ENCODE measurements at places on chromosomes 2 and 18.

- DNase-seq, result no peak
These were observed 161.6 kb downstream of the FBXO15 start for GRCh38 chr18:73985855-73986625.

DNA sequence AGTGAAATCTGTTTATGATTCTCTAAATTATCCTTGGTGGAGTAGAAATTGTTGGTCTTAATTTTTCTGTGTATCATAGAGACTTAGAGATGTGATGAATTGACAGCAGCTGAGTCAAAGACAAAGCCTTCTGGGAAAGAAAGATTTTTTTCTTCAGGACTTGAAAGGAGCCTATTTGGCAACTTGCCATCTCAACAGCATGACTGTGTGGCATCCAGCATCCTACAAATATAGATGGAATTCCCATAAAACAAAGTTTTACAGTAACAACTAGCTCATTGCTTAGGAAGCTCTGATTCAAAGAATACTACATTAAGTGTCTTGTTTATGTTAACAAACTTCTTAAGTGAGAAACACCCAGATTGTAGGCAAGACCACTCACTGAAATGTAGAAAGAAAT, 79.2 kb upstream of the SETBP1 start:
- no peak for DNase-seq

DNA sequence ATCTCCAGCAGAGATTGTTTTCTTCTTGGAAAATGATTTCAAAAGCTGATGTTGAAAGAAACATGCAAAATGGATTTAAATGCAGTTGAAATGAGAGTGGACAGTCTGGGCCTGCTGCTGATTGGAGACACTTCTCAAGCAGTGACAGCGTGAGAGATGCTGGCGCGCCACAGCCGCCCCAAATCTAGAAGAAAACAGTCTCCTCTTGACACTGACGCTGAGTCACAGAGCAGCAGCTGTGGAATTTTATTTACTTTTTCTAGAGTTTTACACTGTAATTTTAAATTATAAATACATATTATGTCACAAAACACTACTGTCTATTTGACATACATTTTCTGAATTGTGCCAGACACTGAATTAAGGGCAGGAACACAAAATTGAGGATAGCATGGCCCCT, 121.8 kb upstream of the TMEM200C start:
- no peak for DNase-seq

GRCh38 chr2:128322715-128323554, 4.3 kb upstream of the HS6ST1 start:
- no peak for DNase-seq

DNA sequence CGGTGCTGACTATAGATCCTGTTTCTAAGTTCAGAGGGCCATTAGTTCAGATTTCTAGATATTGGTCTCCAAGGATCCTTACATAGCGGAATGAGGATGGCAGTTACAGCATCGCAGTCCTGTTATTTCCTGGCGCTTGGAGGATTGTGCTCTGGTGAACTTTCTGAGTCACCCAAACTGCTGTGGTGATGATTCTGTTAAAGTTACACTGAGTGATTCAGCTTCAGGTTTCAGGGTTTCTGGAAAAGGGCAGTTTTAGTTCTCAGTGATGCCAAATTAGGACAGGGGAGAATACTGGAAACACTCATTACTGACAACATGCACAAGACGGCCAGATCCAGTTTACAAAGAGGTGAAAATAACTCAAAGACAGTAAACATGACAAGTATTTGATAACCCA, 52.1 kb upstream of the ANKRD62 start:
- DNase-seq, result no peak

- DNase-seq, result no peak
These were observed 16.7 kb upstream of the PTH2R start for GRCh38 chr2:208389940-208390339.

- peak; percentile 87 for DNase-seq
These were observed 1.2 kb downstream of the SP3 start for GRCh38 chr2:173963817-173964564.

DNA sequence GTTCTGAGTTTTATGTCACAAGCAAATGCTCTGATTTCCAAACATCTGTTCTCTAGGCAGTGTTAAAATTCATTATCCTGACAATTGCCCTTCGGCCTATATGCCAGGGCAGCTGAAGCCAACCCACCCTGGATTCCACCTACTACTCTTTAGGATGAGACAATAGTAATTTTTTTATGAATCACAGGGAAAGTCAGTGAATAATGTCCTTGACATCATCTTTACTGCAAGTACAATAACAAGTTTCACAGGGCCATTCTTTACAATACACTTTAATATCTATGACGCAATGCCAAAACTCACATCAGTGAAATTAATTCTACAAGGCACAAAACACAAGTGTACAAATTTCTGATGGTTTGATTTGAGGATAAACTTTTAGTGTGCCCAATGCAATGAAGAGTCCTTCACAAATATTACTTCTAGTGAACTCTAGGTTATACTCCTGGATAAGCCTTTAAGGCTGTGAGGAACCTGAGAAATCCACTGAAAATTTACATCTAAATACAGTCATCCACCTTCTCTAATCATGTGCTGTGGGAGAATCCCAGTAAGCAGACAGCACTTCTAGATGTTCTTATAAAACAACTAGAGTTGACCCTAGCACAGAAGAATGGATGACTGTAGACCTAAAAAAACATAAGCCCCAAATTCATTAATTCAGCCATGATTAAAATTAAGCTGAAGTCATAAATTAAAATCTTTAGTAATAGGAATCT, 77.3 kb upstream of the CTLA4 start:
- DNase-seq, result no peak

GRCh38 chr18:58495634-58496033, 133.3 kb downstream of the ALPK2 start:
- DNase-seq, result no peak
